Neural crest cell (in vitro differentiated cells): ENCODE measurements at places on chromosomes 5 and 9. TPM values are rescaled to one million over a fixed set of nuclear protein-coding genes. Genes with fewer than 3 reads are reported as not detected.

The FRRS1L gene
- 3.4 and 3.9 TPM in 2 replicates for total RNA-seq

The RANBP3L gene
- not detected in 2 replicates for total RNA-seq

The SMIM33 gene
- not detected in 2 replicates for total RNA-seq

GRCh38 chr5:145027286-145027685 is 807.9 kb downstream of the PRELID2 start:
- no peak for DNase-seq

GRCh38 chr9:136327304-136327974 is at the start of gene GPSM1:
Gene GPSM1 (plus strand): TSS chr9:136327539. CDS start chr9:136327696, 157 bp downstream.
- DNase-seq = no peak

DNA sequence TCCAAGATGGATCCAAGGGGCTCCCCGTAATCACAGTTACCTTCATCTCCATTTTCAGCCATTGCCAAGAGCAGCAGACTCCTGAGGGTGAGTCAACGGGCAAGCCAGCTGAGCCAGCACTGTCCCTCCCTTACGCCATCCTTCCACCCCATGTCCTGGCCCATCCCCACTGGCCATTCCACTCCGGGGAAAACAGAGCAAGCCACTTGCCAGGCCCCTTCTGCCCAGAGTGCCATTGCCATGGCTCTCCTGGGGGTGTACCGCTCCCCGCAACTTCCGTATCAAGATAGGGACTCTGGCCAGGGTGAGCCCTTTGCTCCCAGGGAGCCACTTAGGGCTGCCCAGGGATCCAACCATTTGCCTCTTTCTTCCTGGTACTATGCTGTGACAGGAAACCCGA is 48.9 kb upstream of the CDKN2AIPNL start:
- no peak for DNase-seq
